ENCODE measurements at places on chromosomes 1 and 21. TPM values are rescaled to one million over a fixed set of nuclear protein-coding genes. Genes with fewer than 3 reads are reported as not detected.

TENT5C gene
- total RNA-seq = 7.4 TPM

SYCP1 gene
- total RNA-seq = not detected

HES2 gene
- not detected for total RNA-seq

BRINP2 gene
- total RNA-seq = 0.11 TPM

SEMA6C gene
- total RNA-seq = 46.5 TPM

WNT2B gene
- 5.7 TPM for total RNA-seq

OR2G2 gene
- not detected for total RNA-seq

SETD4 gene
- 10.6 TPM for total RNA-seq

AJAP1 gene
- 0.11 TPM for total RNA-seq

CCDC30 gene
- 2.0 TPM for total RNA-seq

TAS1R1 gene
- not detected for total RNA-seq

CRTC2 gene
- total RNA-seq = 20.6 TPM

ACTA1 gene
- total RNA-seq = 14,709 TPM

GPX7 gene
- total RNA-seq = 12.7 TPM

CELSR2 gene
- 7.1 TPM for total RNA-seq

ADAMTS1 gene
- total RNA-seq = 92.5 TPM

TEKT2 gene
- total RNA-seq = not detected

PTGFR gene
- total RNA-seq = 2.0 TPM

TRIM17 gene
- total RNA-seq = 0.46 TPM

AADACL4 gene
- not detected for total RNA-seq

NES gene
- total RNA-seq = 699 TPM

KCNE1 gene
- total RNA-seq = 17.7 TPM

SPAG17 gene
- not detected for total RNA-seq

TMCO2 gene
- total RNA-seq = not detected

AUNIP gene
- total RNA-seq = not detected

HENMT1 gene
- total RNA-seq = 1.1 TPM

RAB25 gene
- not detected for total RNA-seq

AK5 gene
- 1.3 TPM for total RNA-seq

VWA1 gene
- total RNA-seq = 35.3 TPM

SPTA1 gene
- total RNA-seq = 0.43 TPM

OMA1 gene
- 32.6 TPM for total RNA-seq

NR1I3 gene
- not detected for total RNA-seq

CDK18 gene
- total RNA-seq = 195 TPM

SDHB gene
- 260 TPM for total RNA-seq

TFF3 gene
- 4.8 TPM for total RNA-seq

HCN3 gene
- 2.2 TPM for total RNA-seq

LCE2B gene
- total RNA-seq = not detected

RHEX gene
- total RNA-seq = 0.24 TPM

S100A16 gene
- total RNA-seq = 39.8 TPM

PADI2 gene
- total RNA-seq = 1.3 TPM

REN gene
- not detected for total RNA-seq

ACOT11 gene
- total RNA-seq = 44.1 TPM

KIF1B gene
- total RNA-seq = 93.6 TPM

PRAMEF26 gene
- not detected for total RNA-seq

GSTM2 gene
- 43.5 TPM for total RNA-seq
